ENCODE measurements at places on chromosomes 5 and 9.

DNA sequence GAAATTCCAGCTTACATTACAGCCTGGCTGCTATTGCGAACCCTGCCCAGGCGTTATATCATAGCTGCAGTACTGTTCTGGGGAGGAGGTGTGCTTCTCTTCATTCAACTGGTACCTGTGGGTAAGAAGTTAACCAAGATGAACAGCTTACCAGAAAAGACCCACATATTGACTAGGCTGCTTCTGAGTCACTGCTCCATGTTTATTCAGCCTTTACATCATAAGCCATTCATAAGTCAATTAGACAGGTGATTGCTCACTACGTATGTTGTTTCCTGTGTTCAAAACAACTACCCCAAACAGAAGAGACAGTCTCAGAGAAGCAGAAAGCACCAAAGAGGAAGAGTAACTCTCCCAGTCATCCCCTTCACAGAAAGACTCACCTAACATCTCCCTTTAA, 34.7 kb upstream of the SLC22A5 start:
- DNase-seq, result no peak

- DNase-seq, result no peak
Measured at GRCh38 chr5:150571836-150572235, 63.9 kb downstream of the NDST1 start.

DNA sequence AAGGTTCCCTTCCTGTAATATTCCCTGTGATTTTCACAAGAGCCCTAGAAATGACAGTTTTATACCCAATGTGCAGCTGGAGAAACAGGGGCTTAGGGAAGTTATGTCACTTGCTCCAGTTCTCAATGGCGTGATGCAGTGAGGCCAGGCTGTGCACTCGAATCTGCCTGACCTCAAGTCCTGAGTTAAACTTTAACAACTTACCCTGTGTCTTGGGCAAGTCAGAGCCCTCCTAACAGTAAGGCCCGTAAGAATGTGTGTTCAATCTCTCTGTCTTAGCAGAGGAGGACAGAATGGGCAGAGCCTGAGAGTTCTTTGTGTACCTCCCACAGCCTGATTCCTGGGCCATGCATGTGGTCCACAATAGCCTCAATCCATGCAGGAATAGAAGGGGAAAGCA, 181.1 kb downstream of the TRIM32 start:
- no peak for DNase-seq

DNA sequence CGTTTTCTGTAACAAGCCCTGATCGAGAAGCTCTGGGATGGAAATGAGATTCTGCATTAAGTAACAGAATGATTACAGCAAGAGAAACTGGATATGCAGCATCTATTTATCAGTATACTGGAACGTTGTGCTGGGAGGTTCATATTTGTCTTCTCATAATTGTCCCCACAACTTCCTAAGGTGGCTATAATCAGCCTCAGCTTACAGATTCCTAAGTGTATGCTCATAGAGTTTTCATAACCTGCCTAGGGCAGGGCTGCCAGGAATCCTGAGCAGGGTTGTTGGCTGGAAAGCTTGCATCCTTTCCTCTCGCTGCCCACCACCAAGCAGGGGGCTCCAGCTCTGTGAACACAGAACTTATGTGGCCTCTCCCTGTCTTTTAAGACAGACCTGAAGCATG, 70.2 kb downstream of the FNBP1 start:
- DNase-seq, result no peak

GRCh38 chr5:143135832-143136551, 267.5 kb downstream of the NR3C1 start:
- DNase-seq, result no peak

DNA sequence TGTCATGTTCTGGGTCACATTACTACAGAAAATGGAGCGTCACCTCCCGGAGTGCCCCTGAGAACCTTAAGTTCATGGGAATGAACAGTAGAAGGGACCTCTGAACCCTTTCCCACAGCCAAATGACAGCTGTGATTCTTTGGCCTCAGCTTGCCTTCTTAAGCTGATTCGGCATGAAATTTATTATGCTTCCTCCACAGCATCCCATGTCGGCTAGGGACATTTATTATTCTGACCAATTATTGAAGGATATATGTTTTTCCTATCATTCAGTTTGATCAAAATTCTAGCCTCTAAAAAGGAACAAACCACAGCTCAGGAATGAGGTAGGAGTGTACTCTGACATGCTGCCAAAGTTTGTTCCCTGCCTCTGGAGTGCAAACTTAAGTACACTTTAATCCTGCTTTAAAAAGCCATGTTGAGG, 440.6 kb downstream of the CETN3 start:
- no peak for DNase-seq

DNA sequence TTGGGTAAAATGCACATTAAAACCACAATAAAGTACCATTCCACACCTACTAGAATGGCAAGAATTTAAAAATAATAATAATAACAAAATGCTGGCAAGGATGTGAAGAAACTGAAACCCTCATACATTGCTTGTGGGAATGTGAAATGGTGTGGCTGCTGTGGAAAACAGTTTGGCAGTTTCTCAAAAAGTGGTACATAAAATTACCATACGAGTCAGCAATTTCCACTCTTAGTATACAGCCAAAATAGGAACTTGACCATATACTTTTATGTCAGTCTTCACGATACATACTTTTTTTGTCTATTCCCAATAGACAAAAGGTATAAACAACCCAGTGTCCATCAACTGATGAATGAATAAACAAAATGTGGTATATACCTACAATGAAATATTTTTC, 15.6 kb downstream of the FKBP15 start:
- DNase-seq, result no peak

DNA sequence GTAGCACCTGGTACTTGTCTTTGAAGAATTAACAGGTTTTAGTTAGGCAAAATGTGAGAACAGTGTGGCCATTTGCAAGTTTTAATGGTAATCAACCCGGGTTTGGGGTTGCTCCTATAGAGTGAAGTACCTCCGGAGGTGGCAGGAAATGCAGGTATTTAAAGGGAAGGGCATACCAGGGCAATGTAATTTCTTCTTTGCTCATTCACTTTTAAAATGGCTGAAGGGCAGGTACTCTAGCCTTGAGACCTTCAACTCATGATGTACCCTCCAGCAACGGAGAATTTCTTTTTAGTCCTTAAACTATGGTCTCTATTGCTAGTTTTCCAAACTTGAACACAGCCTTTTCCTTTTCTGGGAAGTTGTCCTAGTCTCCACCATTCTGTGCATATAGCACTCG, 1.3 kb upstream of the HSPA4 start:
- DNase-seq, result no peak

GRCh38 chr5:132049093-132049492, 11.4 kb upstream of the IL3 start:
- DNase-seq, result no peak

- no peak for DNase-seq
Measured at GRCh38 chr9:86073839-86074238, 25.5 kb downstream of the GOLM1 start.

GRCh38 chr9:76691517-76692313, 72.5 kb upstream of the PCA3 start:
- DNase-seq, result no peak

GRCh38 chr9:129996161-129996830, 46.7 kb downstream of the FNBP1 start:
- no peak for DNase-seq

DNA sequence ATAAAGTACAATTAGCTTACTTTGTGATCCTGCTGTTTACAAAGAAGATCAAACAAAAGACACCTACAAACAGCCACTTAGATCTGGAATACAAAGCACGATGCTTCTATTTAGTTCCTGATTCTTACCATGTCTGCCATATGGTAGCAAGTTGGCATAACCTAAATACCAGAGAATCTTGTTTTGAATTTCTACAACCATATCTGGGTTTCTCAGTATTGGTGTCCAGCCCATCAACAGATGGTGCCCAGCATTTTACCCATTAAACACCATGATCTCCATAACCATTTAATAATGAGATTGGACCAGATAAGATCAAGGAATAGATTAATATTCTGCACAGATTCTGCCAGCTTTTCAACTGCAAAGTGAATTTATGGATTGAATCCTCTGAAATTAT, 29.8 kb downstream of the SLC24A2 start:
- DNase-seq, result no peak

Data from renal cortex interstitium (tissue), 15 donors.